Uterus (tissue), 4 donors: ENCODE measurements at places on chromosomes 12 and 14.

DNA sequence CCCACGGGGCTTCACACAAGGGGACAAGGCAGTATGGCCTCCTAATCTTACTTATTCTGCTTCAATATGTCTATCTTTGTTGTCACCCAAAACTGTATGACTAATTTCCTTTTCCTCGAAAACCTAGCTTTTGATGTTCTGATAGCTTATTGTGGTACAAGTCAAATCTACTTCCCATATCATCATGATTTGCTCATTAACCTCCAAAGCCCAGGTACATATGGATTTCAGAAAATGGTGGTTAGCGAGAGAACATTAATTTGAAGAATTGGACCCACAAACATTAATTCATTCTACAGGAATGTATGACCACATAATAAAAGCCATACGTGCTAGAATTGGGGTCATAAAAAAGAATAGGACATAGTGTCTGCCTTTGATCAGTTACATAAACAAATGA, 412.5 kb downstream of the CCDC91 start:
- no peak for DNase-seq

- DNase-seq: no peak
Measured at GRCh38 chr12:62640910-62641448, 174.4 kb downstream of the MON2 start.

DNA sequence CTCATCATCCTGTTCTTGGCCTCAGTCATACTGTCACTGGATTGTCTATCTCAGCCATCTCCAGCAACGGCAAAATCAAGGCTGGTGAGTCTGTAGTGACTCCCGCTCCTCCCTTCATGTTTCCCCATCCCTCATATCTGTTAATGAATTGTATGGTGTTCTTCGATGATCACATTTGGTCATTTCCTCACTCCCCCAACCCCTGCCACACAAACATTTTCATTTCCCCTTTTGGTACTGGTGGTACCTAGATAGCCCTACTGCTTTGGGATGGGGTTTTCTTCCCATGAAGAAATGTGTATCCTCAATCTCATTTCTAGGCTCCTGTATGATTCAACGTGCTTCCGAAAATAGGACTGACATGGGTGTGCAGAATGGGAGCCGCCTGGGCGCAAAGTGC, 2.7 kb upstream of the KLHL33 start:
- DNase-seq: no peak

GRCh38 chr12:4216187-4216927, 57.2 kb upstream of the CCND2 start:
- DNase-seq: no peak

DNA sequence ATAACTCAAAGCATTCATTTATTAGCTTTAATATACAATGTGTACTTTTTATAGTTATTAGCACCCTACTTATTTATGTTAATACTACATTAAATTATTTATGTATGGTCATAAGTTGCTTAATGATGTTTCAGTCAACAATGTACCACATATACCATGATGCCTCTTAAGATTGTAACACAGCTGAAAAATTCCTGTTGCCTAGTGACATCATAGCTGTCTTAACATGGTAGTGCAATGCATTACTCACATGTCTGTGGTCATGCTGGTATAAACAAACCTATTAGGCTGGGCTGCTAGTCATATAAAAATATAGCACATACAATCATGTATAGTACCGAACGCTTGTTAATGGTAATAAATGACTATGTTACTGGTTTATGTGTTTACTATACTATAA, 120.4 kb downstream of the ANO6 start:
- DNase-seq: no peak

GRCh38 chr12:96371138-96371789, 29.0 kb downstream of the CDK17 start:
- DNase-seq: no peak

GRCh38 chr14:59342516-59343484, 122.4 kb downstream of the GPR135 start:
- no peak for DNase-seq

DNA sequence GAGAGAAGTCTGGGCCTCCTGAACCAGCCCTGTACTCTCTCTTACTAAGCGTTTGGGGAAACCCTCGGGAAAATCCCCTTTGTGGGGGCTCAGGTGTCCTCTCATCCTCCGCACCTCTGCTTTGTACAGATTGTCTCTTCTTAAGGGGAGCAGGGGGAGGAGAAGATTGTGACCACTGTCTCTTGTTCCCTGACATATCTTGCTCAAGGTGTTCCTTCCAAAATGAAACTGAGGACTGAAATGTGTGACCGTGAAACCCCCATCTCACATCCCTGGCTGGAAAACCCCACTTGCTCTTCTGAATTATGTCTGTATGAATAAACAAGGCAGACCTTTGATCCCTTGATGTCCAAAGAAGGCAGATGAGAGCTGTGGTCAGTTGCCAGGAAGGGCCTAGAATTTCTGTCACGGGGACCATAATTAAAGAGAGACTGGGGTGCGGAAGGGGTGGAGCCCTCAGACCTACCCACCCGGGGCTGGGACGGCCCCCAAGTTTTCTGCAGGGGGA, 369.8 kb downstream of the AACS start:
- DNase-seq: no peak

GRCh38 chr12:106141452-106141851, 2.7 kb upstream of the NUAK1 start:
- DNase-seq: no peak

DNA sequence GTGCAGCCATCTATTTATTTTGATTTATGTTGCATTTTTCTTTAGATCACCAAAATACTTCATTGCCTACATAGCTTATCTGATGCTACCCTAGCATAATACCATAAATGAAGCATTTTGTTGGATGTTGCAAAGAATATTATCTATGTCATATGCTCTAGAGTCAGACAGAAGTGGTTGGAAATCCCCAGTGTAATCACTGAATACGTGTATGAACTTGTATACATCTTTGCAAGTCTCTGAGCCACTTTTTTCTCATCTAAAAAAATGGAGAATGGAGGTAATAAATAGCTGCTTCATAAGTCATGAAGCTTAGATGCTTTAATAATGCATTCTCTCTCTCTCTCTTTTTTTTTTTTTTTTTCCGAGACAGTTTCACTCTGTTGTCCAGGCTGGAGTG, 18.5 kb downstream of the EVL start:
- no peak for DNase-seq

DNA sequence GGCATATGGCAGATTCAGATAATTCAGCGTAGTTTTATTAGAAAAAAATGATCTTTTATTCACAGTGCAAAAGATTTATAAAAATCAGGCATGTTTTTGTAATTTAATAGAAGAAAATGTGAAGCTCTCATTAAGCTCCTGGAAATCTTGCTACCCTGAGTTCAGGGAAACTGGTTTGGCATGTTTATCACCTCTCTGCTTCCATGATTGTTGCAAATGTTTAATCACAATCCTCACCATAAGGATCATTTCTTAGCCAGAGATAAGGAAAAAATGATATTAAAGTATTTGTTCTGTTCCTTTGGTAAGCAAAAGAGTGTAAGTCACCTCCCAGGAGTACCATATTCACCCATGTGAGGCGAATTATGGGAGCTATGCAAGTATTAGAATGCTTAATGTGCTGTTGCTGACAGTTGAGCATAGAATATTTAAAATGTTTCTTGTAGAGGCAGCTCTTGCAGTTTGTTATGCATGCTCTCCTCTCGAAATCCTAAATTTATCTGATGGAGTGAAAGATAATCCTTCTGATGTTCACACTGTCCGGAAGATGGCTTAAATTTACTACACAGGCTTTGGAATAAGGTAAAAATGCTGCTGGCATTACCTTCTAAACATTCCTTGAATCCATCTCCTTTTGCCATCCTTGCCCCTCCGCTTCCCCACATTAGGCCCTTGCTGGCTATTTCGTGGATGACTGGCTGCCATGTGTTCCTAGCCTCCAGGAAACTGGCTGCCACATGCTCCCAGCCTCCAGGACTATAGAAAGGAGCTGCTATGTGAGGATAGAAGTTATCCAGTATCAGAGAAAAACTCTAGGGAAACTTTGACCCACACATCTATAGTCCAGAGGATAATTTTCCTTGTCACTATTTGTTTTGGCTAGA, 115.8 kb upstream of the CCDC198 start:
- no peak for DNase-seq

- DNase-seq: no peak
Measured at GRCh38 chr14:101888182-101888581, 76.2 kb upstream of the DYNC1H1 start.

GRCh38 chr12:99253068-99253467, 394.5 kb upstream of the GARIN6 start:
- DNase-seq: no peak
